ENCODE measurements at places on chromosomes 2 and 18.

- DNase-seq: no peak
These were observed 38.4 kb downstream of the C1QL2 start for GRCh38 chr2:119119999-119120756.

GRCh38 chr18:51480407-51481261, 283.2 kb upstream of the MEX3C start:
- no peak for DNase-seq

DNA sequence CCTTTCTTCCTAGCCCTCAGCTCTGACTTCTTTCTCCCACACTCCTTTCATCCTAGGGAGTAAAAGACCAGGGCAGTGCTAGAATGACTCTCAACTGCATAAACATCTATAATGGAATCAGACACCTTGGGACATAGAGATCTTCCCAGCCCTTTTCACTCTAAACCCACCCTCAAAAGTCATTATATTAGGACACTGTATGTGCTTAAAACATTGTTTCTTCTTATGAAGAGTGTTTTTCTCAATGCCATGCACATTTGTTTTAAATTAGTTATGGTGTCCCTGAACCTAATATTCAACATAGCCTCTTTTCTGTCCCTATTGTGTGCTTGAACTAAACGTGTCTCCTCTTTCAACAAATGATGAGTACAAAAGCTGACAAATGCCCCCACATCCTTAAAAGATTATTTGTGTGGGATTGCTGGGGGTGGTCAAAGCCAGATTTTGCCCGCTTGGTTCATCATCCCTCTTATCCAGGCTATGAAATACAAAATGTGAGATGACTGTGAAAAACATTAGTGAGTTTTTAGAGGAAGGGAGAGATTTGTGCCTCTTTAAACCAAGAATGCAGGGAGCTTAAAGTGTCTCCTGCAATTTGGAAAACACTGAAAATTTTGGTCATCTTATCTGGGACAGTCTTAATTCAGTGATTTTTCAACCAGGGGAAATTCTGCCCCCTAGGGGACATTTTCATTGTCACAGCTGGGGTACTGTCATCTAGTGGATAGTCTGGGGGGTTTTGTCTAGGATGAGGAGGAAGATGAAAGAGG, 29.0 kb downstream of the SERPINB5 start:
- peak; percentile 9 for DNase-seq

DNA sequence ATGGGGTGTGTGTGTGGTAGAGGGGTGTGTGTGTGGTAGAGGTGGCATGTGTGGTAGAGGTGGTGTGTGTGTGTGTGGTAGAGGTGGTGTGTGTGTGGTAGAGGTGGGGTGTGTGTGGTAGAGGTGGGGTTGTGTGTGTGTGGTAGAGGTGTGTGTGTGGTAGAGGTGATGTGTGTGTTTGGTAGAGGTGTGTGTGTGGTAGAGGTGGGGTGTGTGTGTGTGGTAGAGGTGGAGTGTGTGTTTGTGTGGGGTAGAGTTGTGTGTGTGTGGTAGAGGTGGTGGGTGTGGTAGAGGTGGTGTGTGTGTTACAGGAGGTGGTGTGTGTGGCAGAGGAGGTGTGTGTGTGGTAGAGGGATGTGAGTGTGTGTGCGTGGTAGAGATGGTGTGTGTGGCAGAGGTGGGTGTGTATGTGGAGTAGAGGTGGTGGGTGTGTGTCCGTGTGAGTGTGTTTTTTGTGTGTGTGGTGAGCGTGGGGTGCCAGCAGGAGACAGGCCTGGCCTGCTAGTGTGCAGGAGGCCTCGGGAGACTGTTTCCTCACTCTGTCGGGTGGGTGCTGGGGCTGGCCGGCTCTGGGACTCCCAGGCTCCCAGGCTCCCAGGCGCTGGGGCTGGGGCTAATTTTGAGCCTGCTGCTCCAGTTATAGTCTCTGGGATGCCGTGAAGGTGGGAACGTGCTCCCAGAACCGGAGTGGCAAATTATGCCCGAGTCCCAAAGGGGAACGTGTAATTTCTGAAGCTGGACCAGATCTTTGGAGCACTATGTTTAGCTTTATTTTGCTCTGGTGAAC, 165.2 kb downstream of the DYSF start:
- DNase-seq: no peak

GRCh38 chr2:19120941-19121750, 237.3 kb downstream of the OSR1 start:
- DNase-seq: no peak

All from activated naive CD4-positive, alpha-beta T cell treated with Interleukin-2 at 50 U/mL for 16 hours (primary cell).